ENCODE measurements at places on chromosomes 11 and 22.
A peak's percentile ranks its signal among the peaks of the same experiment; 100 is the strongest.

- DNase-seq = no peak
Measured at GRCh38 chr11:8806974-8807373, 104.0 kb upstream of the AKIP1 start.

- DNase-seq = no peak
Measured at GRCh38 chr11:133911171-133911570, 45.6 kb downstream of the IGSF9B start.

DNA sequence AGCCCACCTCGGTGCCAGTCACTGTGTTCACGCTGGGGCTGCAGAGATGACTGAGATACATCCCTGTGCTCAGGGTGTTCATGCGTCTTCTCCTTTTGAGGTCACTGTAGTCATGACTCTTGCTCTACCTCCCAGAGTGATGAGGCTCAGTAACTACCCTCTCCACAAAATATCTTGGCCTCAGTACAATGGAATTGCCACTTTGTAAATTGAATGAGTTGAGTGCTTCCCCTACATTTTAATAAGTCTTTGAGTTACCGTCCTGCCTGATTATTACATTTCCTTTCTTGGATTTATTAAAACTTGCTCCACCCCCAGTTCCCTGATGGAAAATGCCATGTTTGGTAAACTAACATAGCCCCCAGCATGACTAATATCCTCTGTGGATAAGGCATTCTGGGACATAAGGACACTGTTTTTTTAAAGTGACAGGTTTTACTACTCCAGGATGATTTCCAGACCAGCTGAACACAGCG lies 15.9 kb downstream of the PRSS23 start:
- DNase-seq = no peak

- DNase-seq = no peak
Measured at GRCh38 chr11:19576054-19576453, 136.6 kb upstream of the NAV2 start.

- no peak for DNase-seq
Measured at GRCh38 chr11:65118097-65118837, 766 bp upstream of the ZNHIT2 start.

- DNase-seq = peak; percentile 36
Measured at GRCh38 chr11:44754876-44755555, 28.3 kb downstream of the TSPAN18 start.
